ENCODE measurements at places on chromosomes 2 and 18.

GRCh38 chr18:63099091-63099840 lies 220.3 kb downstream of the BCL2 start:
- DNase-seq = no peak

GRCh38 chr2:102704531-102704930 lies 57.3 kb upstream of the TMEM182 start:
- no peak for DNase-seq

DNA sequence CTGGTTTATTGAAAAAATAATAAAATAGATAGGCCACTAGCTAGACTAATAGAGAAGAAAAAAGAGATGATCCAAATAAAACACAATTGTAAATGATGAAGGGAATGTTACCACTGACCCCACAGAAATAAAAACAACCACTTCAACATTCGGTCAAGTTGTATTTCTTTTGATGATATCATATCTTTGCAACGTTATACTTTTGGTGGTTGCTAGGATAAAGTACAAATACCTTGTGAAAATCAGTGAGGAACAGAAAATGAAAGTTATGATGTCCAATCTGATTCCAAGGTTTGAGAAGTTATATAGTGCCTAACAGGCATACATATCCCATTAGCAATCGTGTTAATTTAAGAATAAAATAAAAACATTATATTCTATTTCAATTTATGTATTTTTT lies 6.6 kb upstream of the ASNSD1 start:
- DNase-seq = no peak

DNA sequence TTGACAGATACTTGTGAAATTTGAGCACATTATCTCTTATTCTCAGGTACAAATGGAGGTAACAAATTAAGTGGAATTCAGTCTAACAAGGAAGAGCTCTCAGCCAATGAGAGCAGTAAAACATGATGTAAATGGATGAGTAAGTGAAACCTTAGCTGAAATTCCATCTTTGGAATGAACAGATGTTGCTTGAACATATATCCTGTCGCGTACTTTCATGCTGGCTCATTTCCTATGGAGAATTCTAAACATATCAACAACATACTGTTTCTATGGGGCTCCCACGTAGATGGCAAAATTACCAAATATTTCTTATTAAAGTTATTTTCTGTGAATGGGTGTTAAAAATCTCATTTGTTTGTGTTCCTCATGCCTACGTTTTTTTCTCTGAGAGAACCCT lies 256.3 kb upstream of the LINC00305 start:
- no peak for DNase-seq
